ENCODE measurements at places on chromosomes 3 and 15.

- no peak for DNase-seq
These were observed 137.3 kb upstream of the UBE2E1 start for GRCh38 chr3:23668430-23668904.

DNA sequence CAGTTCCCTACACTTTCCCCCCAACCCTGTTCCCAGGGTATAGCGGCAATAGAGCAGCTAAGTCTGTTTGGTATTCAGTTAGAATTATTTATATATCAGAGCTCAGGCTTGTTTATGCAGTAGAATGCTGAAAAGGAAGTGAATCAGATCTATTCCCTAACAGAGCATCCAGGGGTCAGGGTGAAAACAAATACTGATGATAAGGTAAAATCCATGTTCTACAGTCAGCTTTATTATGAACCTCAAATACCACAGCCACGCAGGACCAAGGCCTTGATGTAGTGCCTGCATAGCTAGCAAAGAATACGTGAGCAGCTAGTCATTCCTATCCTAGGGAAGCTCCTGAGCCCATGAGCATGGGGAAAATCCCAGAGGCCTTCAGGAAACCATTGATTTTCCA is 229.7 kb upstream of the ICE2 start:
- DNase-seq: no peak

DNA sequence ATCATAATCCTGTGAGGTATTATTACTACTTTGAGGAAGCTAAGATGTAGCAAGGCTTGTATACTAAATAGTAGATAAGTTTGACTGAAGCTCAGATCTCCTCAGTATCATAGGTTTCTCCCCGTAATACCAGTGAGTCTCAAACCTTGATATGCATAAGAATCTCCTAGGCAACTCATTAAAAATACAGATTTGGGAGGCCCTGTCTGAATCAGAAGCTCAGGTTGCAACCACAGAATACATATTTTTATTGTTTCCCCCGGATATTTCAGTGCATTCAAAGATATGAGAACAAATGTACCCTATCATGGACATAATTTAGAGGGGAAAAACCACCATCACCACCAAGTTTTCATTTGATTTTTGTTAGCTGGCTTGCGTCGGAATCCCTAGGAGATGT is 242.1 kb upstream of the C2CD4B start:
- DNase-seq: no peak

DNA sequence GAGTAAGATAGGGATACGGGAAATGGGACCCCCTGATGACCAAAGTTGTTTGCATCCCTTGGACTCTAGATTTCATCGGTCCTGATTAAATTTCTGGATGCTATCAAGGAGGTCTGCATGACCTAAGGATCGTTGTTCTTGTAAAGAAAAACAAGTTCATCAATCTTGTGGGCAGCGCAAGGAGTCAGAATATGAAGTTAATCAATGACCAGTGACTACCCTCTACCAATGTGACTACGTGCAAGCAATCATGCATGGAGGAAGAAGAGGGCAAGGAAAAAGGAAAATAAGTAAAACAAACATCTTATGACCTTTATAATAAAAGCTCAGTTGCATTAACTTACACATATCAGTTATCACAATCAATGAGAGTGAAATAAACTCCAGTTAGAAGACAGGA is 139.7 kb downstream of the RTP4 start:
- no peak for DNase-seq

DNA sequence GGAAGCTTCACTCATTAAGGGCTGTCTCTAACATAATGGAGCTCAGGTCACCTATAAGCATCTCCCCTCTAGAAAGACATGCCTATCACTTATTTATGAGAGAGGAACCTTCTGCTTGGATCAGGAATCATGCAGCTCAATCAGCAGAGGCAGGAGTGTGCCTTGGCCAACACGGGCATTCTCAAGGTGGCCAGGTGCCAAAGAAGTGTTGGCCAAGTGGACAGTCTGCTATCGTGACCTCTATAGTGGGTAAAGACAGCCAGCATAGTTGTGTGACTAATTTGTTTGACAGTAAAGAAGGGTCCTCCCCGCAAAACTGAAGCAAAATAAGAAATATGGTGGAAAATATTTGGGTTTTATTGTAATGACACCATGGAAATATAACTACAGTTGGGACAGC is 14.7 kb upstream of the AGTR1 start:
- no peak for DNase-seq

DNA sequence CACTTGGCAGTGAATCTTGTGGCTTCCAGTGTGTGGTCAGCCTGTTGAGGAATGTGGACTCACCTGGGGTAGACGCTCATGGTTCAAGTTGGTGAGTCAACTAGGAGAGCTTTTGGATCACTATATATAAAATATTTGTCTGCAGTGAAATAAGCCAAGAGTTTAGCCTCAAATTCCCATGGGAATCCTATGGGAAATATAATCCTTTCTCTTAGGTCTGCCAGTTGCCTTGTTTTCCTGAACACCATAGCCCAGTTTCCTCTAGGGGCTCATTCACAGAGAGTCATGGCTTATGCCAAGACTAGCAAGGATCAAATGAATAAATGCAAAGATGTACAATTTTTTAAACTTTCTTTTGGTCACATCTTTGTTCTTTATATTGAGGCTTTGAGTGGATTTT is 100.1 kb upstream of the NPHP3 start:
- DNase-seq: no peak

- no peak for DNase-seq
These were observed 91.3 kb downstream of the RAB11A start for GRCh38 chr15:65960586-65960985.

- DNase-seq: no peak
These were observed 42.6 kb downstream of the ANKRD28 start for GRCh38 chr3:15755181-15755580.

- DNase-seq: no peak
These were observed 29.2 kb downstream of the SCAPER start for GRCh38 chr15:76875911-76876310.

- no peak for DNase-seq
These were observed 37.9 kb downstream of the ATP1B3 start for GRCh38 chr3:141914311-141914710.

DNA sequence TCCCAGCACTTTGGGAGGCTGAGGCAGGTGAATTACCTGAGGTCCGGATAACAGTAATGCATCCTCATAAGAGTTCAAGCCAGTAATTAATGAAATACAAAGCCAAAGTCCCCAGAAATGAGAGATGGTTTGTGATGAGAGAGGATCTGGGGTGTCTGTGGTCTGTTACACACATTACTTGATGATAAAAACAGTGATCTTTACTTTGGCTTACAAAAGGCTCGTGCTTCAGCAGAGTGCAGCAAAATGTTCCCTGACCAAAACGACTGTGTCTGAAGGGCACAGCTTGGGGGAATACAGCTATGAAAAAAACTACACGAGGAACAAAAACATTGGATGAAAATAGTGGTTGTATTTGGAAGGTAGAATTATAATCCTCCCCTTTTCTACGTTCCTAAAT is 40.9 kb downstream of the CRTC3 start:
- DNase-seq: no peak

- DNase-seq: no peak
These were observed 165.2 kb downstream of the ISL2 start for GRCh38 chr15:76501726-76502125.

- DNase-seq: no peak
These were observed 59.3 kb upstream of the UBE2E1 start for GRCh38 chr3:23746441-23746840.

- no peak for DNase-seq
These were observed 4.9 kb upstream of the CHRNA3 start for GRCh38 chr15:78625606-78626280.

DNA sequence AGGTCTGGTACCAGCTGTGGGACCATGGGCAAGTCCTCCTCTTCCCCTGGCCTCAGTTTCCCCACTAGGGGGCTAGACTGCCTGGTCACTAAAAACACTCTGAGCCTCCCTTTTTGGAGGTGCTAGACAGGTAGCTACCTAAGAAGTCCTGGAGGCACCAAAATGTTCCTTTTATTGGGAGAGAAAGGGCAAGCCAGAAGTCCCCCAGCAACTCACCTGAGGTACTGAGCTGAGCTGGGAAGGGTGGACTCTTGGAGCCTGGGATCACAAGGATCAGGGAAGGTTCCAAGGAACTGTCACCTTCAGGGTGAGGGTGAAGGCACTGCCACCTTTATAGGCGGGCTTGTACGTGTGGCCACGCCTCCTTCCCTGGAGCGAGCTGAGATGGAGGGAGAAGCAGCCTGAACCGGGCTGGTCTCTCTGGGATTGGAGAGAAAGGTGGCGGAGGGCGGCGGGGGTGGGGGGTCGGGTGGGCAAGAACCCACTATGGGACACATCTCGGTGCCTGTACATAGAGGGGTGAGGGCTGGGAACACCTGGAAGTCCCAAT is at the start of gene CYP1A1:
Gene CYP1A1 (minus strand): TSS at position 304 of the 550 bp plus-strand sequence. CDS start 2,431 bp downstream, outside the sequence.
- DNase-seq: peak; percentile 24

DNA sequence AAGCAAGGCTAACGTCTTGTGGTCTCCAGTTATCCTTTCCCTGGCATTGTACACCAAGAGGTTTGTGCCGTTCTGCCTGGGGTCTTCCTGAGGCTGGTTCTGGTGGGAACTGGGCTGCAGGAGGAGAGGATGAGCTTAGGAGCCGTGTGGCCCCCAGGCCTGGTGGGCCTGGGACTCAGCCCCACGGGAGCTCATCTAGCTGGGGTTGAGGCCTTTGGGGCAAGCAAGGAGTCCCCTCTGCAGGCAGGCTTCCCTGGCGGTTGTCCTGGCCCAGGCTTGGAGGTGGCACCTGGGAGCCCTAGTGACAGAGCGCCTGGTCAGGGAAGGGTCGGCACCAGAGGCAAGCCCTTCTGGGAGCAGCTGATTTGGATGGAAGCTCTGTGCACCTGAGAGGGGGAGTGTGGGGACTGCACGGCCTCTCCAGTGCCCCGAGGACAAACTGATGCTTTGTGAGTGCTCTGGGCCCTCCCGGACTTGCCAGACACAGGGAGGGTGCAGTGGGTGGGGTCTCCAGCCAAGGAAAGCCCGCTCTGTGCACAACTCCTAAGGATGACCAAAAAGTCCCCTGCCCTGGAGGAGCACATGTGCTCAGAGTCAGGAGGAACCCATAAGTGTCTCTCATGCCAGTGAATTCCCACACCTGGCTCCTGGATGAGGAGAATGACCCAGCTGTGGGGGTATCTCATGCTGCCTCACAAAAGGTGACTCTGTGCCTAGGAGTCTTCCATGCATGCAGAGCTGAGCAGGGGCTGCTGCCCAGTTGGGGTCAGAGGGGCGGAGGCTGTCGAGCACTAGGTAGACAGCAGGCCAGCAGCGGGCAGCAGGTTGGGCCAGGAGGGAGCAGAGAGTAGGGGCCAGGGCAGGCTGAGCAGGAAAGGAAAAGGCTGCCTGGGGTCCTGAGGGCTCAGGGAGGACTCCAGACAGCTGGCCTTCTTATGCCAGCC is 2.7 kb downstream of the PAK6 start:
- DNase-seq: no peak
